ENCODE measurements at places on chromosomes 11 and 22.

- no peak for DNase-seq
These were observed 17.0 kb downstream of the YDJC start for GRCh38 chr22:21612858-21613257.

GRCh38 chr11:4491878-4492606 lies 9.6 kb downstream of the OR52K1 start:
- DNase-seq = no peak

DNA sequence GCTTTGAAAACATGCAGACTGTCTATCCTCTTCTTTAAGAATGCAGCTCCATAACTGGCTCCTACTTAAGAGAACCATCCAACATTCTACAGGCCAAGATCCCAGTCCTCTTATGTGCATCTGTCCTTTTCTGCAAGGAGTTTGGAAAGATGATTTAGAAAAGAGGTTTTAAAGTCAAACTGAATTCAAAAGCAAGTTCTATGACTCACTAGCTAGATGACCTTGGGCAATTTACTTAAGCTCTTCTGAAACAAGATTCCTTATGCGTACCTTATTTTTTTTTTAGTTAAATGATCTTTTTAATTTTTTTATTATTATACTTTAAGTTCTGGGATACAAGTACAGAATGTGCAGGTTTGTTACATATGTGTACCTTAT lies 29.2 kb downstream of the GUCY1A2 start:
- DNase-seq = no peak

DNA sequence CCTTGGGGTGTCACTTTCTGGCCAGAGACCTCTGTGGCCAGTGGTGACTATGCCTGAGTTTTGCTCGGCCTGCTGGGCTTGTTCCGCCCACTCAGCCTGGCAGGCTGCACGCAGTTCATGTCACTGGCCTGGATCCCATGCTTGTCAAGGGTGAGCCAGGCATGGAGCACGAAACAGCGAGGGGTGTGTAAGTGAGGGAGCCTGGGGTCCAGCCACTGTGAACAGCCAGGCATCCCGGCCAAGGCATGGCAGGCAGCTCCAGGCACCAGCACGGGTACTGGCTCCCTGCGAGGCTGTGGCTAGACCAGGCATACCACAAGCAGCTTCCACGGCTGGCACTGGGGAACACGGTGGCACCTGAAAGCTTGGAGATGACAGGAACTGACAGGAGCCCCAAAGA lies 214.3 kb downstream of the LRRC4C start:
- no peak for DNase-seq

GRCh38 chr22:42271906-42272305 lies 1.5 kb upstream of the TCF20 start:
- no peak for DNase-seq

DNA sequence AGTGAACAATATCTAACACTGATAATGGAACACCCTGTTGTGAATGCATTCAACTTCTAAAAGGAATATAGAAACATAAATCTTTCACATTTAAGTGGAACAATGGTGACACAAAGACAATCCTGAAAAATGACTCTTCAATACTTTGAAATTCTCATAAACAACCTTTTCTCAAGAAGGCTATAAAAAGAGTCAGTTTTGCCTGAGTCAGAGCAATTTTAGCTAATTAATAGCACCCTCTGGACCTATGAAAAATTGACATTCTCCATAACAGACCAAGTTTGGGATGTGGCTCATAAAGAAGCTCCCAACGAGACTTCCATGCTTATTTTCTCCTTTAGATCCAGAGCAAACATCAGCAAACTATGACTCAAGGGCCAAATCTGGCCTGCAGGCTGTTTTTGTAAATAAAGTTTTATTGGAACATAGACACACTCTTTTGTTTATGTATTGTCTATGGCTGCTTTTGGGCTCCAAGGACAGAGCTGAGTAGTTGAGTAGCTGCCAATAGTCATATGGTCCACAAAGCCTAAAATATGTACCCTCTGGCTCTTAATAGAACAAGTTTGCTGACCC lies 108.0 kb downstream of the MAML2 start:
- no peak for DNase-seq

DNA sequence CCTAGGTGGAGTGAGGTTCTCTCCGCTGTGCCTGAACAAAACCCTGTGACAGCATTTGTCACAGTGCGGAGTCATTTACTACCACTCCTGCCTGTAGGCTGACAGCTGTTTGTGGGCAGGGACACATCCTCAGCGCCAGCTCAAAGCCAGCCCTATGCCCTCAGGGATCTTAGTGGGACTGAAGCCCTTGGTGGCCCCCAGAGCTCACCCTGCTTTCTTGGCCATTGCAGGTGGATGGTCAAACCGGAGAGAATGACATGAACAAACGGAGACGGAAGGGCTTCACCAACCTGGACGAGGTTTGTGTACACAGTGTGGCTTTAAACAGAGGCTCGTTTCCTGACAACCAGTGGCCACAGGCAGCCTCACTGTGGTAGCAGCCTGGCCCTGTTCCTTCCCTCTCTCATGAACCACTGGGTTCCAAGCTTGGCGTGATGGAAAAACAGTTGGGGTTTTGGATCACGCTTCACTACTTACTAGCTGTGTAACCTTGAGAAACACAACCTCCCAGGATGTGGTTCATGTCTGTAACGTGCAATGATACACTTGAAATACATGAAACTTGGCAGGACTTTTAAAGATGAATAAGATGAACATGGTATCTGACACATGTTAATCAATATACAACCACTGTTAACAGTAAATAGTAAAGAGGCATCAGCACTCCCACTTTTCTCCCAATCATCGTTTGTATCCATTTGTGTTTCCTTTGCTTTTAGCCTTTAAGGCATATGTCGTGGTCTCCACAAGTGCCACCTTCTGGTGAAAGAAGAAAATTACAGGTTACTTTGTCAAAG lies 125.8 kb downstream of the MICAL2 start:
- DNase-seq = peak; percentile 61

DNA sequence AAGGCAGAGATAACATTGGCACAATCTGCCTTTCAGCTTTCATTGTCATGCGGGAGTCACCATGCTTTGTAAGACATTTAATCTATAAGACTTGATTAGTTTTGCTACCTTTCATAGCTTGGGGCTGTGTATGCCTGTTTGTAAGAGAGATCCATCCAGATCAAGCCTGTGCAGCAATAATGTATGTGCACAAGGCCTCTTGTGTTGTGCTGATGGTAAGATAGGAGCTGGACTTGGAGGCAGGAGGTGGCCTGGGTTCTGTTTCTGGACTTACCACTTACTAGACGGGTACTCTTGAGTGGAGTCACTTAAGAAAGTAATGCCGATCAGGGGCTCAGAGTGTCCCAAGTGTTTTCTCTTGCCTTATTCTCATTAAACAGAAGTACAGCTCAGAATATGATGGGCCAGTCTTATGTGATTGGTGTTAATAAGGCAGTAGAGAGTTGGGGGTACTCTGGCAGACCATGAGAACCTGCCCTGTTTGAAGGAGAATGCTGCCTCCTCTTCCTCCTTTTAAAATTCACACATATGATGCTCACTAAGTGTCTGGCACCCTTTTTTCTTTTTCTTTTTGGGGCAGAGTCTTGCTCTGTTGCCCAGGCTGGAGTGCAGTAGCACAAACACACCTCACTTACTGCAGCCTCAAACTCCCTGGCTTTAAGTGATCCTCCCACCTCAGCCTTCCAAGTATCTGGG lies 30.9 kb downstream of the PTPRJ start:
- no peak for DNase-seq

DNA sequence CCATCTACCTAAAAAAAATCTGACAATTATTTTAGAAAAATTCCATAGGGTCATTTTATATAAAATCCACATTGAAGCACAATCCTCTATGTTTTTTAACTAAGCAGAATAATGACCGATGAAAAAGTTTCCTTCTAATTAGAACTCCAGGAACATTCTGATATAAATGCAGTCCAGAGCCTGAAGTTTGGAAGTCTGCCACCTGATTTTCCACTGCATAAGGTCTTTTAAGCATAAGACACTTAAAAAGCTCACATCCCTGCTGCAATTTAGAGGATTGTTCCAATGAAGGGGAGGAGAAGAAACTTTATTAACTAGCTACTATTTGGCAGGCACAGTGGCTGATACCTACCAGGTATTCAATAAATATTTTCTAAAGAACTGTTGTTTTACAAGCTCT lies 570.3 kb upstream of the ANO5 start:
- DNase-seq = no peak

DNA sequence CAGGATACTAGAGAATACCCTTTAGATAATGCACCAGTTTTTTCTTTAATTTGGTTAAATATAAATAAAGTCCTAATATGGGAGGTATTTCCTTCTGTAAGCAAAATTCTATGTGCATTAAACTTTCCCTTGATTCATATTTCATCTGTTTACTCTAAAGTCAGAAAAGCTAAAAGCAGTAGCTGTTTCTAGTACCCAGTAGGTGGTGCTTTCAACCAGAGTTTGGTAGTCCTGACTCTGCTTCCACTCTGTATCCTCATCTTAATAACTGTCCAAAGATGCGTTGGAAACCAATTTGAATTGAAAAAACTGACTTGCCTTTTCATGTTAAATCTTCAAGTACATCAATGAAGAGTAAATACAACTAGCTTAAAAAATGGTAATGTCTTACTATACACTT lies 1065.2 kb downstream of the JRKL start:
- no peak for DNase-seq

DNA sequence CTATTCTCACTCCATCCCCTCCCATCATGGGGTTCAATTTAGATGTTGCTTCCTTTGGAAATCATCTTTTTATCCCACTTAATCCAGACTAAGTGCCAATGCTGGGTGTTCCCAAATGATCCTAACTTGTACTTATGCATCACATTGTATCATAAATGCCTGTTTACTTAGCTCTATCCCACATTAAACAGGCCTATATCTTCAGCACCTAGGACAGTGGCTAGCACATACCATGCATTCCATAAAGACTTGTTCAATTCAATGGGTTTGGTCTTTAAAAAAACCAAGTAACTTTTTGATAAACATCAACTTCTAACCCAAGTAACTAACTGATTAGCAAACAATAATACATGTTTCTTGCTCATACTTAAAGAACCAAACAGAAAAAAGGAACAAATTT lies 40.6 kb downstream of the RSF1 start:
- no peak for DNase-seq

GRCh38 chr11:92632495-92632894 lies 337.0 kb upstream of the MTNR1B start:
- no peak for DNase-seq

GRCh38 chr11:44159848-44160721 lies 64.6 kb downstream of the EXT2 start:
- DNase-seq = no peak

DNA sequence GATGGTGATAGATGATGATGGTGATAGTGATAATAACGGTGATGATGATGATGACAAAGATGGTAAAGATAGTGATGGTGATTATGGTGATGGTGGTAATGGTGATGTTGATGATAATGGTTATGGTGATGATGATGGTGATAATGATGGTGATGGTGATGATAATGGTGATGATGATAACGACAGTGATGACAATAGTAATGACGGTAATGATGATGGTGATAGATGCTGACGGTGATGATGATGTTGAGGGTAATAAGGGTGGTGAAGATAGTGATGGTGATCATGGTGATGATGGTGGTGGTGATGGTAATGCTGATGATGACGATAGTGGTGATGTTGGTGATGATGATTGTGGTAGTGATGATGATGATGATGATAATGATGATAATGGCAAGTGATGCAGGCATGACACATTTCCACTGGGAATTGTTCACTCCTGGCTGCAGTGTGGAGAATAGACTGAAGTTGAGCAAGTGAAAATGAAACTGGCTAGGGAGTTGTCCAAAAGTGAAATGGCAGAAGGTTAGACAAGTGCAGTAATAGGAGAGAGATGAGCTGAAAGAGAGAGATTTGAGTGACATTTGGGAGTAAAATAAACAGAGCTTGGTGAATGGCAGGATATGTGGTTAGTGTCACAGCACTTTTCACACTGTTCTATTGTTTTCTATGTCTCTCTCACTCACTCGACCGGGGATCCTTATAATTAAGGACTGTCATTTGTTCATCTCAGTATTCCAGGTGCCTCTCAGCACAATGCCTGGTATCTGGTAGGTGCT lies 992.5 kb downstream of the OPCML start:
- DNase-seq = no peak

DNA sequence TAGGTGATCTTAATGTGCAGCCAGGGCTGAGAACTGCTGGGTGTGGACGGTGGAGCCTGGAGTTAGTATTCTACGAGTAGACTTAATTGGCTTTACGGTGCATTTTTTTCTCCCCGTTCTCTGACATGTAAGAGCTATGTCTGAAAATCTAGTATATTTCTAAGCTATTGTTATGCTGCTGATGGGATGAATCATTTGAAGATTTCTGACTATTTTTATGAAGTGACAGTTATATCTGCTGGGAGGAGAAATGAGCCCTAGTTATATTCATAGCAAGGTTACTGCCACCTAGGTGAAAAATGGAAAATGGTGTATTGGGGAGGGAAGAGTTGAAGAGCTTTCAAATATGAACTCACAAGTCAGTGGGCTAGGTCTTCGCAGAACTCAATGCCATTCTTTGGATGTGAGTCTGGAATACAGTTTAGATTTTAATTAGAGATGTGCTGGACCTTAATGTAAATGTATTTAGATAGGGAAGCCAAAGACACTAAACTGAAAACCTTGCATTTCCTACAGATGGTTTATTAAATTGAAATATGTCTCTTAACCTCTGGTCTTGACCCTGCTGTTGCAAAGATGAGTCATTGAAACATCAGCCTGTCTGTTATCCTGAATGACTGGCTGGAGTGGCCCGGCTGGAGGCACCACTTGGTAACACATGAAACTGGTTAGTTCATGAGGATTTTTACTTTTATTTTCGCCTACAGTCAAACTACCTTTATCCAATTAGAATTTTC lies 293.7 kb downstream of the DDX10 start:
- no peak for DNase-seq

- DNase-seq = no peak
These were observed 56.8 kb upstream of the CLMP start for GRCh38 chr11:123251657-123252344.

- DNase-seq = no peak
These were observed 16.7 kb downstream of the XRRA1 start for GRCh38 chr11:74932169-74932568.

DNA sequence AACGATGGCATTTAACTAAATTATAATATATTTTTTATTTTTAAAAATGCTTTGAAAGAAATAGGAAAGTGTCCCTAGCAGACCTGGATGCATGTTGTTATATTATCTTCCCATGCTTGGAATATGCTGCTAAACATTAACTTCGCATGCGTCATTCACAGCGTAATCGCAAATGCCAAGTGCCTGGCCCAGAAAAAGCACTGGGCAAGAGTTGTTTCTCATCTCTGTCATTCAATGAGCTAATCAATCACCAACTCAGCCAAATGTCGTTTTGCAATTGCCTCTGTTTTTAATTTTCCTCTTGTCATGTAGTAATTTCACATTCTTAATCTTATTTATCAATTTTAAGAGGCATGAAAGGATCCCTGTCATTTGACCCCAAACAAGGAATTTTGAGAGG lies 1421.9 kb downstream of the BRD1 start:
- DNase-seq = no peak
